H1 (cell line): ENCODE measurements at places on chromosomes 6 and 20. TPM values are rescaled to one million over a fixed set of nuclear protein-coding genes. Genes with fewer than 3 reads are reported as not detected.

Gene CRISP3
- polyA plus RNA-seq: not detected in 2 replicates

Gene C6orf15
- 0.06 TPM in 1 of 2 replicates, not detected in the other for polyA plus RNA-seq

Gene THBD
- polyA plus RNA-seq: 0.21 and 0.46 TPM in 2 replicates

Gene ASIP
- polyA plus RNA-seq: not detected in 2 replicates

Gene IMPG1
- polyA plus RNA-seq: 0.02 TPM in 2 replicates

Gene MYT1
- 0.63 and 1.0 TPM in 2 replicates for polyA plus RNA-seq

Gene C6orf52
- 1.5 and 3.1 TPM in 2 replicates for polyA plus RNA-seq

Gene GHRH
- polyA plus RNA-seq: not detected in 2 replicates

Gene LPIN3
- polyA plus RNA-seq: 3.9 and 5.1 TPM in 2 replicates

Gene HLA-DMA
- polyA plus RNA-seq: 18.0 and 23.1 TPM in 2 replicates

Gene FYN
- 46.8 and 79.6 TPM in 2 replicates for polyA plus RNA-seq

Gene OSER1
- 13.9 and 24.5 TPM in 2 replicates for polyA plus RNA-seq

Gene GCNT2
- 14.4 and 19.3 TPM in 2 replicates for polyA plus RNA-seq

Gene SLPI
- polyA plus RNA-seq: 0.17 TPM in 1 of 2 replicates, not detected in the other

Gene LINC00237
- 0.22 and 1.4 TPM in 2 replicates for polyA plus RNA-seq
